ENCODE measurements at places on chromosomes 16 and 17.

DNA sequence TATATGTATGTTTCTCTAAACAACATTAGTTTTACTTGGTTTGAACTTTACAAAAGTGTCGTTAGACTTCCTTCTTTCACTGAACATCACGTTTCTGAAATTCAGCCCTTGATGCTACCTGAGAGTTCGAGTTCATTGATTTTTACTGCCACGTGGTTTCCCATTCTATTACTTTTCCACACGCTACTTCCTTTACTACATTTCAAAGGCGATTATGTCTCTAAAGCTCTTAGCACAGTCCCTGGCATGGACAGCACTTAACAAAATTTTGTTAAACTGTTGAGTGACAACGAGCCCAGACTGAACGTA, 15.9 kb upstream of the ARHGAP17 start:
- H3K27me3 ChIP-seq, result no peaks in the 10 kb centered on the region
- H3K4me3 ChIP-seq, result peak overlapping the region; percentile 78
- no peaks in the 10 kb centered on the region for H3K36me3 ChIP-seq
- DNase-seq, result no peak
- H3K4me1 ChIP-seq, result peaks cover 26% of the 10 kb centered on the region

DNA sequence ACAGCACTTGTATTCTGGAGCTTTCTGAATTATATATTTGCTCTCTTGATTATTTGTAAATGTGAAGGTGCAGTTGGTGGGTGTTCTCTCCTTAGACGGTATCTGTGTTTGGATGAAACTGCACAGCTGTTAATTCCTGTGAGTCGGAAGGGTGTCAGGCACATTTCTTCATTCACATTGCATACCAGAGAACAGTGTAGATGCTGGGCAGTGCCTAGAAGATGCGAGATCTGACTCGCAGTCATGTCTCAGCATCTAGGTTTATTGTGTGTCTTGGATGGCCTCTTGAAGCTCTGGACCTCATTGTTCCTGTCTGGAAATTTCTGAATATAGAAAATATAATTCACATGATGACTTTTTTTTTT, 61.2 kb downstream of the CLEC16A start:
- no peak for DNase-seq
- H3K4me1 ChIP-seq, result no peaks in the 10 kb centered on the region
- H3K27me3 ChIP-seq, result no peaks in the 10 kb centered on the region
- H3K36me3 ChIP-seq, result no peaks in the 10 kb centered on the region

- no peaks in the 10 kb centered on the region for H3K27me3 ChIP-seq
- DNase-seq, result peak; percentile 43
- H3K4me1 ChIP-seq, result no peaks in the 10 kb centered on the region
- H3K36me3 ChIP-seq, result no peaks in the 10 kb centered on the region
- no peak overlapping the region for H3K4me3 ChIP-seq
These were observed 161.2 kb upstream of the IRX3 start for GRCh38 chr16:54447576-54448440.

- H3K27ac ChIP-seq, result no peak overlapping the region
- no peaks in the 10 kb centered on the region for H3K4me1 ChIP-seq
- H3K36me3 ChIP-seq, result no peaks in the 10 kb centered on the region
- peaks cover 49% of the 10 kb centered on the region for H3K27me3 ChIP-seq
These were observed 253.9 kb downstream of the RBFOX3 start for GRCh38 chr17:79356839-79357447.

DNA sequence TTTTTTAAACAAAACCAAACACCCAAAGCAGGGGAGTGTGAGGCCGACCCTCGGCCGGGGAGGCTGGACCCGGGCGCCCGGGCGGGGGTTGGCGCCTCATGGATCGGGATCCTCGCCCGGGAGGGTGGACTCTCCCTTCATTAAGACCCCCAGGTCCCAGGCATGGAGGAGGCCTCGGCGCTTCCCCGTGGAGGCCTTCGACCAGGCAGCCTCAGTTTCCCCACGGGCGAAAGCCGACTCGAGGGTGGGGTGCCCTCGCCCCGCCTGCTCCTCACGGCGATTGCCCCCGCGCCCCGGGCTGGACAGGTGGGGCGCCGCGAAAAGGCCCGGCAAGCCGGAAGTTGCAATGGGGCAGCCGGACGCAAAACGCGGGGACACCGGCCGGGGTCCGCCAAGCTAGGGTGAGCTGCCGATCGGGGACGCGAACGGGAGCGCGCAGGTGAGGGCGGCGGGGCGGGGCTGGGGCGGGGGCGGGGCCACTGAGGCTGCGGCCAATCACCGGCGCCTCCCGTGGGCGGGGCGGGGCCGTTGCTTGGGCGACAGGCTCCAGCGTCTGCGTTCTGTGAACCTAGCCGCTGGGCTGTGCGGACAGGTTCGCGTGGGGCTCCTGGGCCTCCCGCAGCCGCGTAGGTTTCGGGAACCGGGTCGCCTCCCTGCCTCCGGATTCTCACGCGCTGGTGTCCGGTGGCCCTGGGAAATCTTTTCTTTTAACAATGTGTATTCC, 6.0 kb upstream of the ZNF205 start:
- H3K4me1 ChIP-seq, result peaks cover 7% of the 10 kb centered on the region
- H3K27ac ChIP-seq, result peak overlapping the region; percentile 87
- no peak for DNase-seq
- peak overlapping the region; percentile 60 for H3K4me3 ChIP-seq
- 0 out of 2 replicates have a peak, but pooled peaks cover 2% of the 10 kb centered on the region for H3K36me3 ChIP-seq
- H3K27me3 ChIP-seq, result no peaks in the 10 kb centered on the region

DNA sequence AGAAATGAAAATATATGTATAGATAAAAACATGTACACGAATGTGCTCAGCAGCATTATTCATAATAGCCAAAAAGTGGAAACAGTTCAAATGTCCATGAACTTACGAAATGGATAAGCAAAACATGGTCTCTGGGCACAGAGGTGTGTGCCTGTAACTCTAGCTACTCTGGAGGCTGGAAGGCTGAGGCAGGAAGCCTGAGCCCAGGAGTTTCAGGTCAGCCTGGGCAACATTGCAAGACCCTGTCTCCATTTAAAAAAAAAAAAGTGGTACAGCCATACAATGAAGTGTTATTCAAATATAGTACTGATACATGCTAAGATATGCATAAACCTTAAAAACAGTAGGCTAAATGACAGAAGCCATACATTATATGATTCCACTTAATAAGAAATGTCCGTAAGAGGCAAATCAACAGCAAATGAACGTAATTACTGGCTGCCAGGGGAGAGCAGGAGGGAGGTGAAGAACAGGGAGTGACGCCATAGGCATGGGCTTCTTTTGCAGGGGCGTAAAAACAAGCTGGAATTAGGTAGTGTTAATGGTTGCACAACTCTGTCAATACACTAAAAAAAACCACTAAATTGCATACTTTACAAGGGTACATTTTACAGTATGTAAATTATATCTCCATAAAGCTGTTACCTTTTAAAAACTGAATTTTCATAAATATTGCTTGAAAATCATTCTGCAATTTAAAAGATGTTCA, 87.2 kb upstream of the PLEKHM1 start:
- H3K4me3 ChIP-seq, result no peak overlapping the region
- H3K4me1 ChIP-seq, result no peaks in the 10 kb centered on the region
- no peak overlapping the region for H3K27ac ChIP-seq
- DNase-seq, result no peak

DNA sequence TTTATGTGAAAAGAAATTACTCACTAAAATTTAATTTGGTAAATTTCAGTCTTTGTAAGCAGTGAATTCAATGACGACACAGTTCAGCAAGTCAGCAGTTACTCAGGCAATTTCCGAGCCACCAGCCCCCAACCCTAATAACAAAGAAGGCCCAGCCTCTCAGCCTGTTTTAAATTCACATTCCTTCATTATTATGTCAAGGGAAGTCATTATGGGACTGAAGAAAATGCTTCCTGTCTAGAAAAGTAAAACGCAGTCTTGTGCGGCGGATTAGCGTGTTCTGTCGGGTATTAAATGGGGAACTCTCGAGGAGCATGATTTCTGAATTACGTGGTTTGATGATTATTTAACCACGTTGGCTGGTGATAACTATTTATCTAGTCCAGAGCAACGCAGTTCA, 177.6 kb downstream of the AIPL1 start:
- no peak overlapping the region for H3K4me3 ChIP-seq
- no peak overlapping the region for H3K27ac ChIP-seq
- DNase-seq, result no peak
- H3K27me3 ChIP-seq, result no peaks in the 10 kb centered on the region

GRCh38 chr17:54941285-54941684, 27.2 kb downstream of the COX11 start:
- H3K27ac ChIP-seq, result no peak overlapping the region
- peaks cover 22% of the 10 kb centered on the region for H3K36me3 ChIP-seq
- H3K4me1 ChIP-seq, result no peaks in the 10 kb centered on the region
- H3K4me3 ChIP-seq, result no peak overlapping the region
- DNase-seq, result no peak
- no peaks in the 10 kb centered on the region for H3K27me3 ChIP-seq

DNA sequence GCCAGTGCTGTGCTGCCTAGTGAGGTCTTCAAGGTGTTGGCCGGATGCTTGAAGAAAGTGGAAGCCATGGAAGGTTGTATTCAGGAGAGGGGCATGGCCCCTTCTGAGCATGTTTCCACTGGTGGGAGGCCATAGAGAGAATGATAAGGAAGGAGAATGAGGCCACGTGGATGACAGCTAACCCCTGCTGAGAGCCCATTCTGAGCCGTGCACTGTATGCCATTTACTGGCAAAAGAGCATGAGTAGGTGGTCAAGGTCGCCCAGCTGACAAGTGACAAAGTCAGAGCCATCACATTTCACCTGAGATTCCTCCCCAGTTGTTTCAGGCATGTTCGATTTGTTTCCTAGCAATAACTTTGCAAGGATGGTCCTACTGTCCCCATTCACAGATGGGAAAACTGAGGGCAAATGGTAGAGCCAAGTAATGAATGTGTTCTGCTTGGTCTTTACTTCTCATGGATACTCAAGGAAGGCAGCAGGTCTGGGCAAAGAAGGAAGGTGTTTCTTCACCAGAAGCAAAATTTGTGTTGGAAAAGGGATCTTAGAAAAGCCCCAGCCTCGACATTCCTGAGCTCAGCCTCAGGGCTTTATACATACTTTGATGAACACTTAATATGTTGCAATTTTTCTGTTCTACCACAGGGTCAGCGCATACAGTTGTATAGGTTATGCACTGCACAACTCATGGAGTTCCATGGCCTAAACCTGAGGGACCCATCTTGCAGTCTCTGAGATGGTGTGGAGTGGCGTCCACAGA, 10.5 kb upstream of the NKD1 start:
- no peak overlapping the region for H3K27ac ChIP-seq
- DNase-seq, result no peak
- H3K36me3 ChIP-seq, result no peaks in the 10 kb centered on the region
- H3K27me3 ChIP-seq, result no peaks in the 10 kb centered on the region

DNA sequence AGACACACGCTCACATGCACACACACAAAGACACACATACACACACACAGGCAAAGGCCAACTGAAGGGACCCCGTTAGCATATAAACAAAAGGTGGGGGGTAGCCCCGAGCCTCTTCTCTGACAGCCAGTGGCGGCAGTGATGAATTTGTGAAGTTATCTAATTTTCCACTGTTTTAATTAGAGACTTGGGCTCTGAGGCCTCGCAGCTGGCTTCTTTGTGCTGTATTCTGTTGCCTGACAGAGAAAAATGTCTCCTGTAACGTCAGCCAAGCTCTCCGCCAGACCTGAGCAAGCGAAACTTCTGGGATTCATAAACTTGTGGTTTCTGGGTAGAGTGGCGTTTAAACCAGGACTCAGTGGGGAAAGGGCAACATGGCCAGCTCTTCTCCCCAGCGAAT, 113.9 kb upstream of the FOXF1 start:
- no peak for DNase-seq
- no peaks in the 10 kb centered on the region for H3K36me3 ChIP-seq
- no peak overlapping the region for H3K27ac ChIP-seq
- peaks cover 2% of the 10 kb centered on the region for H3K27me3 ChIP-seq

GRCh38 chr16:56609463-56609921, 1.1 kb downstream of the MT2A start:
- peaks cover 3% of the 10 kb centered on the region for H3K36me3 ChIP-seq
- peaks cover 70% of the 10 kb centered on the region for H3K4me1 ChIP-seq
- H3K27me3 ChIP-seq, result no peaks in the 10 kb centered on the region
- DNase-seq, result no peak

GRCh38 chr16:68685685-68686478, 40.8 kb downstream of the CDH3 start:
- no peak overlapping the region for H3K27ac ChIP-seq
- H3K4me1 ChIP-seq, result no peaks in the 10 kb centered on the region
- H3K4me3 ChIP-seq, result no peak overlapping the region
- no peaks in the 10 kb centered on the region for H3K27me3 ChIP-seq
- no peaks in the 10 kb centered on the region for H3K36me3 ChIP-seq

- H3K4me3 ChIP-seq, result no peak overlapping the region
- DNase-seq, result no peak
- no peaks in the 10 kb centered on the region for H3K36me3 ChIP-seq
- H3K4me1 ChIP-seq, result peaks cover 79% of the 10 kb centered on the region
- H3K27ac ChIP-seq, result peak overlapping the region; percentile 84
- H3K27me3 ChIP-seq, result no peaks in the 10 kb centered on the region
These were observed 14.1 kb downstream of the BAHCC1 start for GRCh38 chr17:81409190-81409935.

DNA sequence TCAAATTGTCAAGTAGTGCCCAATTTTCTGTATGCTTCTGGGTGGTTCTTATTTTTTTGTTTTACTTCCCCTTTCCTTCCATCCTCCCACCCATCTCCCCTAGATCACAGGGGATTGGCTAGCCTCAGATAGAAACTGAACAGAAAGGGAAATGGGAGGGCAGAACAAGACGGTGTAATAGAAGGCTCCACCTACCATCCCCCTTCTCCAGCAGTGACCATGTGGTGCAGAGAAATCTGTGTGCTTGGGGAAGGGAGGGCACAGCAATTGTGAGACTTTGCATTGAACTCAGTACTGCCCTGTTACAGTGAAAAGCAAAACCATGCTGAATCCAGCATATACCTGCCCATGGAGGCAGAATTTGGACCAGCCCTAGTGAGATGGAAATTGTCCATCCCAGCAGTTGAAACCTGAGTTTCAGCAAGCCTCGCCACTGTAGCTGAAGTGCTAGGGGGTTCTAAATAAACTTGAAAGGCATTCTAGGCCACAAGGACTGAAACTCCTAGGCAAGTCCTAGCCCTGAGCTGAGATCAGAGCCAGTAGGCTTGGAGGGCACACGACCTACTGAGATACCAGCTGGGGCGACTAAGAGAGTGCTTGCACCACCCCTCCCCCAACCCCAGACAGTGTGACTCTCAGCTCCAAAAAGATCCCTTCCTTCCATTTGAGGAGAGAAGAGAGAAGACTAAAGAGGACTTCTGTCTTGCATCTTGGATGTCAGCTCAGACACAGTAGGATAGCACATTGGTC, 5.2 kb downstream of the SLFN11 start:
- no peaks in the 10 kb centered on the region for H3K27me3 ChIP-seq
- no peaks in the 10 kb centered on the region for H3K36me3 ChIP-seq
- no peak overlapping the region for H3K4me3 ChIP-seq
- H3K27ac ChIP-seq, result no peak overlapping the region
- H3K4me1 ChIP-seq, result no peaks in the 10 kb centered on the region

DNA sequence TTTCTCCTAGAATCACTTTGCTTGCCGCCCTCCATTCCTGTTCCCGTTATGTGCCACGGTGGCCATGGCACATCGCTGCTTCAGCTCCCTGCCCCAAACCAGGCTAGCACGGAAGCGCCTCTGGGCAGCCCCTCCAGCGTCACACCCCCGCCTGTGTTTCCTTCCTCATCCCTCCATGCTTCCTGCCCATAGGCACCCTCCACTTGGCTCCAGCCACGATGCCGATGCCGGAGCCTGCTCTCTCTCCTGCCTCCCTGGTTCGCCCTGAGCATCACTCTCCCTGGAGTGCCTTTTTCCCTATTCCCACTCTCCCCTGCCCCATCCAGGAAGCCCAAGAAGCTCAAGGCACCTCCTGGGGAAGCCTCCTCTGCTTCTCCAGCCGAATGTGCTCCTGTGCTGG, 3.2 kb upstream of the ARHGAP23 start:
- H3K4me1 ChIP-seq, result peaks cover 9% of the 10 kb centered on the region
- no peaks in the 10 kb centered on the region for H3K36me3 ChIP-seq
- DNase-seq, result no peak
- no peak overlapping the region for H3K27ac ChIP-seq
- no peak overlapping the region for H3K4me3 ChIP-seq

All from Panc1 (cell line).